Esophagus squamous epithelium (tissue), 5 donors: ENCODE measurements at places on chromosomes 7 and 10.
A peak's percentile ranks its signal among the peaks of the same experiment; 100 is the strongest.

DNA sequence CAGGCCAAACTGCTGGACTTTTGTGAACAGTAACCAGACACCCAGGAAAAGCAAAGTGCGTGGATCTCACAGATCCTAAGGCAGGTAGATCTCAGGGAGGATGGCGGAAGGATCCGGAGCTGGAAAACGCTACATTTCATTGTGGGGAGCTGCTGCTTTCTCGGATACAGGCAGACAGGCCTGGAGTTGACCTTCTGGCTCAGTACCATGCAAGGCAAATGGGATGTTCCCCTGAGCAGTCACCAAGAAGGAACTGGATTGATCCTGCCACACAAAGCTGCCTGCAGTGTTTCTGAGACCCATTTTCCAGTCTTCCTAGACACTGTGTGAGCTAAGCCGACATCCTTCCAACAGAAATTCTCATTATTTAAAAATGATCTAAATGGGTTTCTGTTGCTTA is 65.5 kb downstream of the ZRANB1 start:
- no peak overlapping the region for H3K4me3 ChIP-seq
- DNase-seq: no peak
- H3K36me3 ChIP-seq: peaks cover 49% of the 10 kb centered on the region
- H3K27me3 ChIP-seq: no peaks in the 10 kb centered on the region
- peak overlapping the region; percentile 78 for H3K27ac ChIP-seq
- peaks cover 66% of the 10 kb centered on the region for H3K4me1 ChIP-seq

- H3K4me1 ChIP-seq: peaks cover 5% of the 10 kb centered on the region
- H3K36me3 ChIP-seq: no peaks in the 10 kb centered on the region
- no peak for DNase-seq
- H3K4me3 ChIP-seq: peak overlapping the region; percentile 60
- H3K27ac ChIP-seq: no peak overlapping the region
Measured at GRCh38 chr10:96374639-96374984, 15.8 kb upstream of the OPALIN start.

DNA sequence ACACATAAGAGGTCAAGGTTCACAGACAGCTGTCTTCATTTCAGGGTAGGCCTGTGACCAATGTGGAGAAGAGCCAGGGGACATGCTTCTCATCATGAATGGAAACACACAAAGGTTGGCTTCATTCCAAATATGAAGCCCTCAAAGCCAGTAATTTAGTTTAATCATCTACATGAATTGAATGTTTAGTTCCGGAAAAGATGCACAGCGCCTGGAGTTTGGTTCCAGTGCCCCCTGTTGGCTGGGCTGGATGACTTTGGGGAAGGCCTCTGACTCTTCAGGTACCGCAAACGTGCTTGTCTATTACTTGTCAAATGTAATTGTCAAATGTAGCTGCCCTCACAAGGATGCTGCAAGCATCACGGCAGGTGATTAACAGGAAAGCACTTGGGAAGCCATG is 130.7 kb downstream of the ADRA2A start:
- no peak overlapping the region for H3K4me3 ChIP-seq
- no peaks in the 10 kb centered on the region for H3K36me3 ChIP-seq
- H3K27me3 ChIP-seq: no peaks in the 10 kb centered on the region
- DNase-seq: no peak
- H3K27ac ChIP-seq: no peak overlapping the region

DNA sequence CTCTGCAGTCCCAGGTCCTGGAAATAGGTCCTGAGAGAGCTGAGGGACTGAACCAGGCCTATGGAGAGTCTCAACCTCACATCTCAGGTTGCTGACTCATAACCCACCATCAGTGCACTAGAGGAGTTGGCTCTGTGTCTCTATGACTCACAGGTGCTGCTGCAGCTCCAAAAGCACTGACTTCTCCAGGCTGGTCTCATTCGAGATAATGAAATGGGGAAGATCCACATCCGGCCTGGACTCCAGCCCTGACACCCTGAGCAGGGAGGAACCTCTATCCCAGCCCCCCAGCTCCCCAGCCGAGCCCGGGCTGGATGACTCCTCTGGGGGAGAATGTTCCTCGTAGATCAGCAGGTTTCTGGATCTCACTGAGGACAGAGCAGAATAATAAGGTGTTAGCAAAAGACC is 35.5 kb upstream of the DGKI start:
- peak overlapping the region; percentile 60 for H3K27ac ChIP-seq
- no peak overlapping the region for H3K4me3 ChIP-seq
- peaks cover 5% of the 10 kb centered on the region for H3K36me3 ChIP-seq
- peaks cover 16% of the 10 kb centered on the region for H3K4me1 ChIP-seq
- H3K27me3 ChIP-seq: no peaks in the 10 kb centered on the region

GRCh38 chr10:103265717-103266329 is 11.1 kb upstream of the INA start:
- H3K27ac ChIP-seq: no peak overlapping the region
- no peak for DNase-seq
- H3K27me3 ChIP-seq: no peaks in the 10 kb centered on the region
- H3K36me3 ChIP-seq: no peaks in the 10 kb centered on the region
- no peaks in the 10 kb centered on the region for H3K4me1 ChIP-seq

DNA sequence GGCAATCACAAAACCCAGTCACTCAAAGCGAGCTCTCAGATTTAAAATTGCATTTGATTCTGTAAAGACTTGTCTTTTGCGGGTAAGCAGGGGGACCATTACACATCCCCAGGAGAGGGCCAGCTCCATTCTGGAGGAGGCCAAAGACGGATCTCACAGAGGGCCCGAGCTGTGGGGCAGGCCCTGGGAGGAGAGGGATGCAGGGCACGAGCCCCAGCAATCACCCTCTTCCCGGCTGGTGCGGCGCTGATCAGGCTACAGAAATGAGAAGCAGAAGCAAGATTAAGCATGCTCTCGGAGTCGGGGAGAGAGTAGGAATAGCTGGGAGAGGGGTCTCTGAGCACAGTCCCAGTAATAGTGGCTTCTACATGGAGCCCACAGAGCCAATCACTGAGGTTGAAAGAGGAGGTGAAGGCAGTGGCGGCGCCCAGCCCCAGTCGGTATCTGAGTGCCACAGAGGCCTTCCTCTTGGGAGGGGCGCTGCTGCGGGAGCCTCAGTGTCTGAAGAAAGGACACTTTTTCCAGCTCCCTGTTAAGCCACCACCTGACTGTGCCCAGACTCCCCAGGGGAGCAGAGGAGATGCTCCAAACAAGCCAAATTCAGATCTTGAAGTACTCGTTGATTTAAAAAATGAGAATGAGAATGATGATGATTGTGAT is 7.1 kb downstream of the CXCL12 start:
- no peaks in the 10 kb centered on the region for H3K4me1 ChIP-seq
- H3K4me3 ChIP-seq: no peak overlapping the region
- peaks cover 28% of the 10 kb centered on the region for H3K36me3 ChIP-seq
- DNase-seq: no peak

GRCh38 chr7:139562491-139562890 is 39.0 kb downstream of the CLEC2L start:
- no peak for DNase-seq
- H3K36me3 ChIP-seq: no peaks in the 10 kb centered on the region
- H3K27ac ChIP-seq: no peak overlapping the region
- H3K27me3 ChIP-seq: no peaks in the 10 kb centered on the region
- H3K4me1 ChIP-seq: no peaks in the 10 kb centered on the region
- no peak overlapping the region for H3K4me3 ChIP-seq

- no peaks in the 10 kb centered on the region for H3K27me3 ChIP-seq
- H3K4me1 ChIP-seq: peaks cover 14% of the 10 kb centered on the region
- DNase-seq: no peak
- H3K36me3 ChIP-seq: no peaks in the 10 kb centered on the region
- no peak overlapping the region for H3K27ac ChIP-seq
Measured at GRCh38 chr7:47302560-47302959, 279.4 kb downstream of the TNS3 start.

- no peaks in the 10 kb centered on the region for H3K27me3 ChIP-seq
- H3K4me1 ChIP-seq: peaks cover 4% of the 10 kb centered on the region
- DNase-seq: no peak
- no peak overlapping the region for H3K27ac ChIP-seq
- H3K4me3 ChIP-seq: no peak overlapping the region
- H3K36me3 ChIP-seq: no peaks in the 10 kb centered on the region
Measured at GRCh38 chr10:30870896-30871295, 160.8 kb downstream of the ZNF438 start.

DNA sequence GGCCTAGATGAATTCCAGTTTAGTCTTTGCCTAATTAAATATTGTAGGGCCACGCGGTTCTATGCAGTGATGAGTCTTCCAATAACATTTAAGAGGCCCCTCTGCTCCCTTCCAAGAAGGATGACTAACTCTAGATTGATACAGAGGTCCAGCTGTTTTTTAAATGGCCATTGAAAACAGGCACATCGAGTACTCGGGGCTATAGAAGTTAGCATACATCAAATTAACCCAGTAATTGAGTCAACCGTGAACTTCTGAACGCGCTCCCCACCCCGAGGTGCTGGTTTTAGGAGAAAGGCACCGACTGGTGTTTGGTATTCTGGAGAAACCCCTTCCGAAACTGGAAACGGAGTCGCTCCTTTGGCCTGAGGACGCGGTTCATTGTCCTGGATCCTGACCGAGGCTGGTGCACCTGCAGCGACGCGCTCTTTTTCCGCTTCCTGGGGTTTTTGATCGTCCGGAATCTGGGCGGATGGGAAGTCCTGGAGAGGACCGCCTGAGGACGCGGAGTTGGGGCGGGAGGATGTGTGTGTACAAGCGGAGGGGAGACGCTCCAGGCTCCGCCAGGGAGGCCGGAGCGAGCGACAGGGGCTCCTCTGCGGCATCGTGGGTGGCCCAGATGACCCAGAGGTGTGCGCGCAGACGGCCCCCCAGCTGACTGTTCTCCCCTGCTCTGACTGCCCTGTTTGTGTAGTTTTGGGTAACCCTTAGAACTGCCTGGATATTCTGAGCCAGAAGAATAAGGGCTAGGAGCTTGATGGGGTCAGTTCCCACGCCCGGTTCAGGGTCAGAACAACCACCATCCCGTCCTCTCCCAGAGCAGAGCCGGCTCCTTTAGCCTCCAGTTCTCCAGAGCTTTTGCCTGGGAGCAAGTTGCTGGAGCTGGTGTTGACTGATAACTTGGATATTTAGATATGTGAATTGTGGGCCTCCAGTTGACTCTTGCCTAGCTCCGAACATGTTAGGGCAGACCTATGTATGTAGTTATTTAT is 711 bp downstream of the FAM221A start:
- no peaks in the 10 kb centered on the region for H3K27me3 ChIP-seq
- no peaks in the 10 kb centered on the region for H3K36me3 ChIP-seq
- peaks cover 32% of the 10 kb centered on the region for H3K4me1 ChIP-seq
- peak overlapping the region; percentile 62 for H3K4me3 ChIP-seq
- peak overlapping the region; percentile 89 for H3K27ac ChIP-seq
- DNase-seq: no peak

- DNase-seq: no peak
- no peak overlapping the region for H3K4me3 ChIP-seq
- no peaks in the 10 kb centered on the region for H3K27me3 ChIP-seq
- H3K27ac ChIP-seq: no peak overlapping the region
- H3K36me3 ChIP-seq: no peaks in the 10 kb centered on the region
Measured at GRCh38 chr7:11221984-11222383, 248.3 kb downstream of the PHF14 start.

DNA sequence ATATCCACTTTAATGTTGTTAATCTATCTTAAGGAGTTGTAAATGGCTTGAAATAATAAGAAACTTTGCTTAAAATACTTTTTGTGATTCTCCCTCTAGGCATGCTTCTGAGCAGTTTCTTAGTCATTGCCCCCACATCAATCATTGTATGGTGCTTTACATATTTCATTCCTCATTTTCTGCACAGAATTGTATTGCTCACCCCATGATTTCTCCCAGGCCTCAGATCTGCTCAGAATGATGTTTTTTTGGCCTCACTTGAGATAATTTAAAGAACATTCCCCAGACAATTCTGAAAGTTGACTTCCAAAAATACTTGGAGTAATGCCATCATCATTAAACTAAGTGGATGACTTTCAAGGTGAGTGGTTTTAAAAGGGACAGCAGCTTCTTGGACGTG is 82.1 kb upstream of the PRPS1L1 start:
- H3K4me1 ChIP-seq: no peaks in the 10 kb centered on the region
- no peaks in the 10 kb centered on the region for H3K36me3 ChIP-seq
- DNase-seq: no peak
- H3K27me3 ChIP-seq: no peaks in the 10 kb centered on the region

- DNase-seq: no peak
- peaks cover 6% of the 10 kb centered on the region for H3K4me1 ChIP-seq
- H3K27me3 ChIP-seq: no peaks in the 10 kb centered on the region
- peaks cover 19% of the 10 kb centered on the region for H3K36me3 ChIP-seq
- H3K27ac ChIP-seq: no peak overlapping the region
- no peak overlapping the region for H3K4me3 ChIP-seq
Measured at GRCh38 chr10:114859222-114859621, 37.6 kb downstream of the FHIP2A start.

DNA sequence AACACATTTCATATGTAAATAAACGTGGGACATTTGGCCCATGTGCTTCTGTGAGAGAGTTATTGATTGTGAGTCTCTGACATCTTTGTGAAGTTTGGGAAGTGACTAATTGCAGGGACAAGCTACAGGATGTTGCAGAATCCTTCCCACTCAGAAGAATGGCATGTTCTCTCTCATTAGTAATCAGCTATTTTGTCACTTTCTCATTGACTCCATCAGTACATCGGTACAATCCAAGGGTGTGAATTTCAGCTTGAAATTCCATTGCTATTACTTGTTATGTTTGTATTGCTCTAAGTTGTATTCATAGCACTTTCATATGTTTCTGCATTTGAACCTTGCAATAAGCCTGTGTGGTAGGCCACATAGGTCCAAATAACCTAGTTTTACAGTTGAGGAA is 100.0 kb upstream of the KCNMA1 start:
- DNase-seq: no peak
- H3K27me3 ChIP-seq: no peaks in the 10 kb centered on the region
- H3K27ac ChIP-seq: no peak overlapping the region
- H3K4me3 ChIP-seq: no peak overlapping the region

- no peak overlapping the region for H3K27ac ChIP-seq
- H3K36me3 ChIP-seq: no peaks in the 10 kb centered on the region
- H3K27me3 ChIP-seq: no peaks in the 10 kb centered on the region
- no peak for DNase-seq
Measured at GRCh38 chr7:89023206-89023605, 227.7 kb upstream of the TEX47 start.

DNA sequence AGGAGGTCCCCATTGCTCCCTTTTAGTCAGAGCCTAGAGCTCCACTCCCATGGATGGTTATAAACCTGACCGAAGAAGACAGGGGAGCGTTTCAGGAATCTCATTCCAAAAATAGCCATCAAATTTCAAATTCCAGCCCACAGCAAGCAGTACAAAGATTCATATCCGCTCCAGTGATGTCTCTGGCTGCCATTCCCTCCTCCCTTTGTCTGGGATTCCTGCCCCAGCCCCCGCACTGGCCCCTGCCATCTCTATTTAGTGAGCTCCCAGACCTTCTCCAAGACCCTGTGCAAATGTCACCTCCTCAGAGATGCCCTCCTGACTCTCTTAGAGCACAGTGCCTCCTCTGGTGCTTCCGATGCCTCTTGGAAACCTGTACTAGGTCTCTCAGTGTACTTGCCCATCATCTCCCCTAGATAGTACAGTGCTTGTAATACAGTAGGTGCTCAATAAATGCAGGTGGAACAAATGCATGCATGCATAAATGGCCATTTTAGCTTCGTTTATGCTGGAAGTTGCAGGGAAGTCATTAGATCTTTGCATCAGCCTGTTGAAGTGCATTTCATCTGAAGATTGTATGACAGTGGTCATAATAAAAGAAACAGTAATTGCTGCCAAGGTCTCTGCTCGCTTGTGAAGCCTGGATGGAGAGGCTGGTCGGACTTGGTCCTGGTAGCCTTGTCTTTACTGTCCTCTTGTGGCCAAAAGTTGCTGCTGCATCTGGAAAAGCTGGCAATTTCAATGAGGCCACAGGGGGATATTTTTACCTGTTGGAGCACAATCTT is 32.0 kb upstream of the HABP2 start:
- peaks cover 8% of the 10 kb centered on the region for H3K4me1 ChIP-seq
- H3K4me3 ChIP-seq: no peak overlapping the region
- H3K27ac ChIP-seq: no peak overlapping the region
- no peaks in the 10 kb centered on the region for H3K27me3 ChIP-seq
